ENCODE measurements at places on chromosomes 11 and 22.

GRCh38 chr11:119504371-119504770 lies 81.4 kb upstream of the THY1 start:
- no peak for DNase-seq

DNA sequence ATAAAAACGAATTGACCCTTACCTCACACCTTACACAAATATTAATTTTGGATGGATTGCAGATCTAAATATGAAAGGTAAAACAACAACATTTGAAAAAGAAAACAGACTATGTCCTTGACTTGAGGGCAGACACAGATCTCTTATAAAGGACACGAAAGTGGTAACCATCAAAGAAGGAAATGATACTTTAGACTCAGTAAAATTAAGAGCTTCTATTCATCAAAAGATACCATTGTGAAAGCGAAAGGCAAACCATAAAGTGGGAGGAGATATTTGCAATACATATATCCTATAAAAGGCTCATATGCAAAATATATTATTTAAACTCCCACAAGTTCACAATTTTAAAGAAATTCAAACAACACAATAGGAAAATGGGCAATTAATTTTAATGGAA lies 5.0 kb downstream of the HEPACAM start:
- DNase-seq = no peak

DNA sequence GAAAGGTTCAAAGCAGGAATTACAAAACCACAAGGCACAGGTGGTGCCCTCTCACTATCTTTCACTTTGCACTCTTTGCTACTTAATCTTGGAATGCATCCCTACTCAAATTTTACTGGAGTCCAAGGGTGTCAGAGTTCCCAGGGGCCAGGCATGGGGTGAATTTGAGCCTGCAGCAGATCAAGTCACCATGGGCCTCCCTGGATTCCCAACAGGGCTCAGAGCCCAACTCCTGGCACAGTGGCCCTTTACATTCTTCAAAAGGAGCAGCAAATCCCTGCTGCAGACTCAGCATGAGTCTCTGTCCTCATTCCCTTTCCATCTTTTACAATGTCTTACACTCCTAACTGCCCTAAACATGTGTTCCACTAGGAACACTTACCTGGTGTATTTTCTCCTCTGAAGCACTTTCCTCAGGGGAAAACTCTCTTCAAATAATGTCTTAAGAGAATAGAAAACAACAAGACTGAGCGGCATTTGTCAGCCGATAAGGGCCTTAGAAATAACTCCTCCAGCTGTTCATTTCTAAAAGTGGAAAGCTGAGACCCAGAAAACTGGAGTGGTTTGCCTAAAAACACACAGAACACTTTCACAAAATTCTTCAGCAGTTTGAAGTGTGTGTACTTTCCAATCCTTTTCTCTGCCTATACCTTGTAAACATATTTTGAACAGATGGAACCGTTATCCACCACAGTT lies 596.0 kb downstream of the INSC start:
- DNase-seq = no peak

GRCh38 chr22:48277868-48278581 lies 1515.6 kb downstream of the TBC1D22A start:
- no peak for DNase-seq

GRCh38 chr22:46267431-46268279 lies at the start of gene TTC38:
TSS of gene TTC38 (plus strand) at chr22:46268008. CDS start at chr22:46268040, 32 bp downstream.
- peak; percentile 62 for DNase-seq

GRCh38 chr11:119307219-119307618 lies 9.7 kb downstream of the MCAM start:
- no peak for DNase-seq

GRCh38 chr11:69196783-69197169 lies 41.0 kb downstream of the SMIM38 start:
- DNase-seq = no peak

DNA sequence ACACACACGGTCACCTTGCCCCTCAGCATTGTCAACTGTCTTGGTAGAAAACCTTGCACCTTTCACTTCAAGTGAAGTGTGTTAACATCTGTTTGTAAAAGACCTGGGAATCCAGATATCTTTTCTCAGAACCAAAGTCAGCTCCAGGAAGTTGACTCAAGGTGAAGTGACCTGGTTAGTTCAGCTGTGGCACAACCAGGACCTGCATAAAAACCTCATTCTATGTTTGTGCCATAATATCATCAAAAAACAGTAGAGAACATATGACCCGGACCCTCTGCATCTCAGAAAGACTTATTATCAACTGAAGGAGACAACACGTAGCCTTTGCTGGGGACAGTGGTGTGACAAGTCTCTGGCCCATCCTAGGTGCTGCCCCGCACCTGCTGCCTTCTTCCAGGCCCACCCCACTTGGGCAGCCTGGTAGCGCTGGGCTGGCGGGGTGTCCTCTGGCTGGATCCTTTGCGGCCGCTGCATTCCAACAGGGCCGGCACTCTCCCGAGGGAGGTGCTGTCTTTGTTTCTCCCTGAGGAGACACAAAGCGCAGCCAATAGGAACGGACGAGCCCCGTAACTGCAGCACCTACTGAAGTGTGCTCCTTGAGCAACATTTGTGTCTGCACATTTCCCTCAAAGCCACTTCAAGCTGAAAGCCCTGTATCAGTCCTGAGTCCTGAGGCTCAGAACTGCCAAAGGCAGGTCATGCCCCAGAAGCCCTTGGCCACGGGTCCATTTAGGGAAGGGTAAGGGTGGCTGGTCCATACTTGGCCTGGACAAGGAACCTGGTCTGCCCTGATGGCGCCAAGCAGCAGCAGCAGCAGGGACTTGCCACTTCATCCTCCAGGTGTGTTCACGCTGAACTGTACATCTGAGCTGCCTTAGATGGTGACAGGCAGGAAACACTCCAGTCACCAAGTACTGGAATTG lies 25.2 kb downstream of the LRRC74B start:
- no peak for DNase-seq

DNA sequence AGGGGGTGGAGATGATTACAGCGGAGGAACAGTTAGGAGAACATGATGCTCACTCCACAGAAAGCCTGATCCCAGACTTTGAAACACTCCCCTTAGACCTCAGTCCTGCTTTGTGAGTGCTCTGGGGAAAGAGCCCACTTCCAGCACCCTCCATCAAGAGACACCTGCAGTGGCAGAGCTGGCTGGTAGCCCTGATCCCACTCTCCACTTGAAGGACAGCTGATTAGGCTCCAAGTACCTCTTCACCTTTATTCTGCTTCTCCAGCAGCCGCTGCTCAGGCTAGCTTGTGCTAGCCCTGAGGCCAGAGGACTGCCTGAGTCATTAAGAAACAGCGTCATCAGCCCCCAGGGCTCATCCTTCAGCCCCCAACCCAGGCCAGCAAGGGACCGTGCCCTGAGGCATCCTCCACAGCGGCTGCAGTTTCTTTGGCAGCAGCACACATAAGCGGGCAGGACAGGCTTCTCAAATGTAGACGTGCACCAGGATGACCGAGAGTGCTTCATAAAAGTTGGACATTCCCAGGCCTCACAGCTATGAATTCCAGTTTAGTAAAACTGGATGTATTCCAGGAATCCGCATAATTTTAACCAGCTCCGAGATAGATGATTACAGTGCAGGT lies 146.0 kb upstream of the TBCEL start:
- DNase-seq = no peak

GRCh38 chr11:123233280-123233974 lies 38.4 kb upstream of the CLMP start:
- DNase-seq = peak; percentile 29
